ENCODE measurements at places on chromosomes 7 and 10. TPM values are rescaled to one million over a fixed set of nuclear protein-coding genes. Genes with fewer than 3 reads are reported as not detected.

DNA sequence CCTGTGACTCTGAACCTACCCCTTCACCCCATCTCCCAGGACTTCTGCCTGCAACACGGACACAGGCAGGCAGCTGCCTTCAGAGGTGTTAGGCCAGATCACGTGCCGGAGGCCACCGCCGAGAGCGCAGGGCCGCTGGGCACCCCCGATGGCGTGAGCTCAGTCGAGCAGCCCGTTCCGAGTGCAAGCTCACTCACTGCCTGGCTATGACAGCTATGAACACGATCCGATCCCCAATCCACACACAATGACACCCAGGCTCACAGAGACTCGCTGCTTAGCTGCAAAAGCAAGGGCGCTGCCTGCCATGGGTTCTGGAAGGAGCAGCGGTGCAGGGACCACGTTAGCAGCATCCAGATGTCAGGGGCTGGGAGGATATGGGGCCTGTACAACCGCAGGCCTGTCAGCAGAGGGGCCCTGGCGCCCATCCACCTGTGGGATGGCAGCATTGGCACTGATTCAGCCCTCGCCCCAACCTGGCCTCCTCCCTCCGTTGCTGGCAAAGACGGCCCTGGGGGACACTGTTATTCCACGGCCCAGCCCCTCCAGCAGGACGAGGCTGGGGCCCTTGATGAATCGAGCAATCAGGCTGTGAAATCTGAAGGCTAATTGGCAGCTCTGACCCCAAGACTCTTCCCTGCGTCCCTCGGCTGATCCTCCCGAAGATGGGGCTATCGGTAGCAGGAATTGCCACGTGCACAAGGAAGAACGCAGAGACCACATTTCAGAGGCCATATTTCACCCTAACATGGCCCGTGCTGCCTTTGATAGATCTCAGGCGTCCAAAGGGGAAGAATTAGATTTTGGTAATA lies 230.1 kb downstream of the ELFN1 start:
- peaks cover 7% of the 10 kb centered on the region for H3K4me1 ChIP-seq
- H3K4me3 ChIP-seq: no peak overlapping the region
- no peaks in the 10 kb centered on the region for H3K27me3 ChIP-seq
- H3K27ac ChIP-seq: no peak overlapping the region

The ABCB1 gene
- total RNA-seq: 0.87 TPM

- no peaks in the 10 kb centered on the region for H3K36me3 ChIP-seq
- H3K27me3 ChIP-seq: no peaks in the 10 kb centered on the region
- H3K27ac ChIP-seq: peak overlapping the region; percentile 61
- no peaks in the 10 kb centered on the region for H3K4me1 ChIP-seq
- no peak for DNase-seq
Measured at GRCh38 chr10:26485150-26485941, 47.2 kb downstream of the APBB1IP start.

The CHST3 gene
- 16.7 TPM for total RNA-seq

DNA sequence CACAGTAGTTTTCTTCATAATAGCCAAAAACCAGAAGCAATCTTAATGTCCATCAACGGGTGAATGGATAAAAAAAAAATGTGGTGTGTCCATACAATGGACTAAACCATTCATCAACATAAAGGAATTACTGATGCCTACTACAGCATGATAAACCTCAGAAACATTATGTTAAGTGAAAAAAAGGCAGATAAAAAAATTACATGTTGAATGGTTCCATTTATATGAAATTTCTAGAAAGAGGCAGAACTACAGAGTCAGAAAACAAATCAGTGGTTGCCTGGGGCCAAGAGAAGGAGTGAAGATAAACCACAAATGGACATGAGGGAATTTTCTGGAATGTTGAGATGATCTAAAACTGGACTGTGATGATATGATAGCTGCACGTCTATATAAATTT lies 74.5 kb upstream of the CAPZA2 start:
- no peak overlapping the region for H3K27ac ChIP-seq
- H3K36me3 ChIP-seq: no peaks in the 10 kb centered on the region
- H3K4me3 ChIP-seq: no peak overlapping the region

DNA sequence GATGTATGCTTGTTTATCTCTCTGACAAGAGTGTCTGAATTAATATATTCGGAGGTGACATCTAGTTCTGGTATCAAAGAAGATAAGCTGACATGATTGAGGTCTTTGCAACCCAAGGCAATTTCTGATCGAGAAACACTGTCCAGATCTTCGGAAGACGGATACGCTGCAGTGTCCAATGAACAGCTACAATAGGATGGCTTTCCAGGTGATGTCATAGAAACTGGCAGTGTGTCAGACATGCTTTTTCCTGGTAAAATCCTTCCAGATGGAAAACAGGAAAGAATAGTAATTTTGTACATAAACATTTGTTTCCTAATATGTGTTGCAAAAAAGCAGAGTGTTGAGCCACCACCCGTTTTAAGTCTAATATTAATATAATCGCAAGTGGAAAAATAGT lies 33.4 kb downstream of the VWDE start:
- no peaks in the 10 kb centered on the region for H3K27me3 ChIP-seq
- no peaks in the 10 kb centered on the region for H3K4me1 ChIP-seq
- H3K36me3 ChIP-seq: no peaks in the 10 kb centered on the region
- H3K4me3 ChIP-seq: no peak overlapping the region
- DNase-seq: peak; percentile 4
- H3K27ac ChIP-seq: no peak overlapping the region

DNA sequence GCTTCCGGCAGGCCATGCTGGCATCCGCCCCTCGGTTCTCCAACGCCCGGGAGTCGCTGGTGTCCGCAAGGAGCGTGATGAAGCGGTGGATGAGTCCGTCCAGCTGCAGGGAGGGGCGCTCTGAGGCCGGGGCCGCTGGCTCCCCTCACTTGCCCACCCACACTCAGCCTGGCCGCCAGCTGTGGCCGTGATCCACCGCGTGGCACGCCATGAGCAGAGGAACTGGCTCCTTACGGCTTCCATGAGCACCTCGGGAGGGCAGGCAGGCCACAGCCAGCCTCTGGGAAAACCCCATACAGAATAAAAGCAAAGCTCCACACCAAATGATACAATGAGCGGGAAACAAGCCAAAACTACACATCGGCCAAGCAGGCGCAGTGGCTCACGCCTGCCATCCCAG lies 15.5 kb upstream of the MICALL2 start:
- no peaks in the 10 kb centered on the region for H3K27me3 ChIP-seq
- DNase-seq: no peak
- H3K4me3 ChIP-seq: no peak overlapping the region
- peak overlapping the region; percentile 10 for H3K27ac ChIP-seq
- no peaks in the 10 kb centered on the region for H3K4me1 ChIP-seq
- peaks cover 100% of the 10 kb centered on the region for H3K36me3 ChIP-seq

GRCh38 chr10:132979491-132980425 lies 37.4 kb upstream of the CFAP46 start:
- no peak overlapping the region for H3K27ac ChIP-seq
- no peak for DNase-seq
- H3K27me3 ChIP-seq: no peaks in the 10 kb centered on the region

GRCh38 chr10:113157441-113157840 lies 207.4 kb downstream of the TCF7L2 start:
- peaks cover 86% of the 10 kb centered on the region for H3K36me3 ChIP-seq
- DNase-seq: no peak
- no peaks in the 10 kb centered on the region for H3K4me1 ChIP-seq
- no peaks in the 10 kb centered on the region for H3K27me3 ChIP-seq
- no peak overlapping the region for H3K27ac ChIP-seq

- no peak overlapping the region for H3K27ac ChIP-seq
- no peaks in the 10 kb centered on the region for H3K27me3 ChIP-seq
- H3K4me3 ChIP-seq: no peak overlapping the region
- DNase-seq: no peak
- peaks cover 25% of the 10 kb centered on the region for H3K4me1 ChIP-seq
Measured at GRCh38 chr10:111129363-111129762, 52.5 kb downstream of the ADRA2A start.

The AKR1C8 gene
- not detected for total RNA-seq

DNA sequence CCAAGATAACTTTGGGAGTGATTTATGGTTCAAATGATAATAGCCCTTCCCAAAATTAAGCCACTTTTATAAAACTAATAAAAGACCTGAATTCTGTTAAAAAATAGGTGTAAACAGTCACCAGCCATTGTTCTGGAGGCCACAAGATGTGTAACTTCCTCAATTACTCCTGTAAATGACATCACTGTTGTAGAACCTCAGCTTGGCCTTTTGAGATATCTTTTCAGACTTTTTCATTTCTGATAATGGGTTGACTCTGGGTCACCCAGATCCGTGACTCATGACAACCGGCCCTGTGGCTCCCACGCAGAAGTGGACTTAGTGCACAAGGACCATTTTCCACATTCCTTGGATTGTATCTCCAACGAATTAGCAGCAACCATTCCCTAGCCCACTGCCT lies 106.6 kb downstream of the DKK1 start:
- DNase-seq: peak; percentile 26
- no peaks in the 10 kb centered on the region for H3K36me3 ChIP-seq
- no peak overlapping the region for H3K27ac ChIP-seq
- peaks cover 3% of the 10 kb centered on the region for H3K4me1 ChIP-seq
- no peak overlapping the region for H3K4me3 ChIP-seq

The CHAT gene
- not detected for total RNA-seq

DNA sequence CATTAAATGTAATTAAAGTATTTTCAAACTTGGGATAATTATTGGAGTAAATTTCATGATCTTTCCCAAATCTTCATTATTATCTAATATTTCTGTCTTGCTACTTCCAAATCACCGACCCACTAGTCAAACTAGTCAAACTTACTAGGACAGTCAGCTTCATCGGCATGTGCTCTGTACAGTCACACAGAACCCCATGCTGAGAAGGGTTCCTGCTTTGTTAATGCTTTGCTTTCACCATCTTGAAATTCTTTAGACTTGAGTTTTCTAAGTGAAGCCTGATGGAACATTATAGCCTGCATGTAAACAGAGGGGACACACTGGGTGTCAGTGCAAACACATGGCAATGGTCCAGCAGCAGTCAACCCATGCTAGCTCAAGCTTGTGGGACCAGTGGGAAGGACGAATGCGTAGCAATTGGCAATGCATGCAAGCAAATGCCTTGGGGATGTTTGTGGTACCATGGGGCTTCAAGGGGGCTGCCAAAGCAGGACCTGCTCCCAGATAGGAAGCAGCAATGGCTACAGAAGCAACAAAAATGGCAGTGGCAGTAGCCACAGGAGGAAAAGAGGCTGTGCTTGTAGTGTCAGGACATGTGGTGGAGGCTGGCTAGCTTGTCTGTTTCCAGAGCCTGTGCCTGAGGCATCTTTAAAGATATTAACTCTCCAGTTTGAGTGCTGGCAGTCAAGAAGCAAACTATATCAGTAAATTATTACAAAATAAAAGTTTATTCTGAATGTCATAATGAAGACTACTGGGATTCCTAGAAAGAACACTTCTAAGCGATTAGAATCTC lies 441.1 kb upstream of the SEMA3D start:
- H3K27me3 ChIP-seq: no peaks in the 10 kb centered on the region
- DNase-seq: no peak
- no peak overlapping the region for H3K4me3 ChIP-seq
- H3K4me1 ChIP-seq: no peaks in the 10 kb centered on the region
- H3K36me3 ChIP-seq: no peaks in the 10 kb centered on the region

DNA sequence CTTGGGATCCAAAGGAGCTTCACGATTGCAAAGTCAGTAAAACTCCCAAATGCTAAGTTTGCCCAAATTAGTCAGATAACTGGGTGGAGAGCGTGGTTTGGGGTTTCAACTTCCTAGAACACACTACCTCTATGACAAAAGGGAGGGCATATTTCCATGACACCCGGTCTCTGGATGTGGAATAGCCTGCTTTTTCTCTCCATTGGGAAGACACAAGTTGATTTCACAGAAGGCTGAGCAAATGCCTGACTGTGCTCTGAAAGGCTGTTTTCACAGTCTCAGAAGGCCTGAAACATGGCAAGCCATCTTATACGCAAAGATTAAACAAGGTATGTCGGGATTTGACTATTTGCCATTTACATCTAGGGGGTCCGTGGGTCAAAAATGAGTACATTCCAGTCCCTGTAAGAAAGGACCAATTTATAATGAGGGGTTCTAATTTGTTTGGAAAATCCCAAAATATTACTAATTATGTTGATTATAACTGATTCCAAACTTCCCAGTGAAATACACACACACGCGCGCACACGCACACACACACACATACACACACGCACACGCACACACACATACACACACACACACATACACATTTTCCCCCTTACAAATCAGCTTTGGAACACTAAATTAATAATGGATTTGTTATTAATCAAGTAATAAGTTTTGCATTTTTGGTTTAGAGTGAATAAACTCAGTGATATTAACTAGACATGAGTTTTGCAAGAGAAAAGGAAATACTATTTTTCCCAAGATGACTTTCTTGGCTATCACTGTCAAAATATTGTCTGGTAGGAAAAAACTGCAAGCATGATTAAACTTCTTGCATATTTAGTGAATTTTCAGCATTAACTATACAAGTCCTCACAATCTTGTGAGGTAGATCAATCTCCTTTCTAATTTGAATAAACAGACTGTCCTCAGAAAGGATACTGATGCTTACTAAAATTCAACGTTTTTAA lies 105.0 kb downstream of the PRTFDC1 start:
- H3K4me3 ChIP-seq: no peak overlapping the region
- no peaks in the 10 kb centered on the region for H3K27me3 ChIP-seq
- no peak for DNase-seq
- H3K27ac ChIP-seq: peak overlapping the region; percentile 78
- no peaks in the 10 kb centered on the region for H3K36me3 ChIP-seq

GRCh38 chr7:134782121-134782623 lies 2.7 kb downstream of the CALD1 start:
- no peaks in the 10 kb centered on the region for H3K27me3 ChIP-seq
- H3K27ac ChIP-seq: peak overlapping the region; percentile 86
- H3K4me3 ChIP-seq: peak overlapping the region; percentile 55
- no peaks in the 10 kb centered on the region for H3K36me3 ChIP-seq

GRCh38 chr10:117790179-117790578 lies 247.6 kb downstream of the EMX2 start:
- DNase-seq: no peak
- no peaks in the 10 kb centered on the region for H3K4me1 ChIP-seq
- H3K27ac ChIP-seq: no peak overlapping the region
- H3K36me3 ChIP-seq: no peaks in the 10 kb centered on the region
- no peak overlapping the region for H3K4me3 ChIP-seq

The TUBB8 gene
- total RNA-seq: not detected

DNA sequence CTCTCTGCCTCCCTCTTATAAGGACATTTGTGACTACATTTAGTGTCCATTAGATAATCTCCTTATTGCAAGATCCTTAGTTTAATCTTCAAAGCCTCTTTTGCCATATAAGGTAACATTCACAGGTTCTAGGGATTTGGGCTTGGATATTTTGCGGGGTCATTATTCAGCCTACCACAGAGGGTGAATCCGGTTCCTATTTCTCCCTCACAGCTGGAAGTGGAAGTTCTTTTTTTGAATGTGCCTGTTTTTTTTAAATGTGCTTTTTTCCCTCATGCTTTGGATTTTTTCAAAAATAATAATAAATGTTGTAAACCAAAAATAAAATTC lies 17.1 kb upstream of the FAM221A start:
- H3K4me3 ChIP-seq: no peak overlapping the region
- H3K36me3 ChIP-seq: no peaks in the 10 kb centered on the region
- no peak overlapping the region for H3K27ac ChIP-seq
- H3K4me1 ChIP-seq: no peaks in the 10 kb centered on the region
- DNase-seq: no peak
- H3K27me3 ChIP-seq: no peaks in the 10 kb centered on the region

Measured in stomach (tissue), 19 donors.